Renal pelvis (tissue), 12 donors: ENCODE measurements at places on chromosomes 13 and 19. TPM values are rescaled to one million over a fixed set of nuclear protein-coding genes. Genes with fewer than 3 reads are reported as not detected.

DNA sequence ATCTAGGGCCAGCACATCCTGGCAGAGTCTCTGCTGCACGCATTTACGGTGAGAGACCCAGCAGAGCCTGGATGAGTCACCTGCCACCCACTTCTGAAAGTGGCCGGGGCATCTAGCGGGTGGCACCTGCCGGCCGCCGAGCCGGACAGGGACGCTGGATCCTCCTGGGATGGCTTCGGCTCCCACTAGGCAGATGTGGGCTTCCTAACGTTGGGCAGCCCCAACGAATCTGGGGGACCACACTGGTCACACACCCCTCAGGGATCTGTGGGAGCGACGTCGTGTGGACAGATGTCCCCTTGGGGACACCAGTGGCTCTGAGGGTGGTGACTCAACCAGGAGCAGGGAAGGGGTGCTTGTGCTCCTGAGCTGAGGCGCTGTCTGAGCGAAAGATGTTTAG, 32.2 kb downstream of the TMEM255B start:
- DNase-seq, result no peak

- no peak for DNase-seq
Observed at GRCh38 chr19:51771376-51772130, 10.6 kb downstream of the FPR2 start.

GRCh38 chr19:23263396-23263795, 13.2 kb upstream of the ZNF724 start:
- no peak for DNase-seq

DNA sequence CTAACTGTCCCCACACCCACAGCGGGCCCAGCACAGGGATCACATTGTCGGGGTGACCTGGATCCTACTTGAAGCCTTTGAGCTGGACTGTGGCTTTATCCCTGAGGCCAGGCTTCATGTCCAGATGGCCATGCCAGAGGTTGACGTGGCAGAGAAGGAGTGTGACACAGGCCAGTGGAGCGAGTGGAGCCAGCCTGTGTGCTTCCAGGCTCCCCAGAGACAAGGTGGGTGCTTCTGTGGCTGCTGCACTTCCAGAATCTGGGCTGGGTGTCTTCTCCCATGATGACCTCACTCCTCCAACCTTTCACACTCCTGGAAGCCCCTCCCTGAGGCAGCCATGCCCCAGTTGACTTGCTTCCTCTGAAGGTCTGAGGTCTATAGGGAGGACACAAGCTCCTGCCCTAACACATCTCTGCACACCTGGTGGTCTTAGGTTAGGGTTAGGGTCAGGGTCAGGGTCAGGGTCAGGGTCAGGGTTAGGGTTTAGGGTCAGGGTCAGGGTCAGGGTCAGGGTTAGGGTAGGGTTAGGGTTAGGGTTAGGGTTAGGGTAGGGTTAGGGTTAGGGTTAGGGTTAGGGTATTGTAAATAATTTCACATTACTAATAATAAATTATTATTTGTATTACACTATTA, 13.1 kb upstream of the MZF1 start:
- no peak for DNase-seq

- DNase-seq, result no peak
Observed at GRCh38 chr13:91212231-91212630, 135.3 kb upstream of the MIR17HG start.

GRCh38 chr13:40547591-40548315, 118.7 kb downstream of the FOXO1 start:
- no peak for DNase-seq

GRCh38 chr19:31519908-31520307, 170.7 kb upstream of the TSHZ3 start:
- DNase-seq, result no peak

DNA sequence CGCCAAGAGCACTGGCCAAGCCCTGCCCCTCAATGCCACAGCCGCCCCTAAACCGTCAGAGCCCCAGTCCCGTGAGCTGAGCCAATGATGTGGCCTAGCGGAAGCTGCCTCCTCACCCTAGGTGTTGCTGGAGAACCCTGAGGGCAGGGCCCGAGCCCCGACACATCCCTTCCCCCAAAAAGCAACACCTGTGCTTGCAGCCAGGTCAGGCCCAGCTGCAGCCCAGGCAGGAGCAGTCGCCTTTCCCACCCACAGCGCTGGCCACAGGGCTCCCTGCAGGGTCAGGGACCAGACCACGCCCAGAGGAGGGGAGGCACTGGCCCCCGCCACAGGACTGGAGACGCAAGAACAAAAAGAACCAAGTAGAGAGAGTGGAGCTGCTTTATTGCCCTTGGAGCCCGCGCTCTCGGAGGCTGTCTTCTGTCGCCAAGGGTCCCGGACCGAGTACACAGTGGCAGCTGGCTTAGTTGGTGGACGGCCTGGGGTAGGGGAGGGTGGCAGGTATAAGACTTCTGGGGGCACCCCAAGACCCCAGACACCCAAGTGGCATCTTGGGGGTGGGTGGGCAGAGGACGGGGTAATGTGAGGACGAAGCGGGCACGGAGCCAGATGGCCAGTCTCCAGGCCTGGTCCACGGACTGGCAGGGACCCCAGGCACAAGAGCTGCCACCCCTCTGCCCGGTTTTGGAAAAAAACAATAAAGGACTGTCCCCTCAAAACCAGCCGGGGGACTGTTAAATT, 3.3 kb downstream of the P2RY11 start:
- no peak for DNase-seq

DNA sequence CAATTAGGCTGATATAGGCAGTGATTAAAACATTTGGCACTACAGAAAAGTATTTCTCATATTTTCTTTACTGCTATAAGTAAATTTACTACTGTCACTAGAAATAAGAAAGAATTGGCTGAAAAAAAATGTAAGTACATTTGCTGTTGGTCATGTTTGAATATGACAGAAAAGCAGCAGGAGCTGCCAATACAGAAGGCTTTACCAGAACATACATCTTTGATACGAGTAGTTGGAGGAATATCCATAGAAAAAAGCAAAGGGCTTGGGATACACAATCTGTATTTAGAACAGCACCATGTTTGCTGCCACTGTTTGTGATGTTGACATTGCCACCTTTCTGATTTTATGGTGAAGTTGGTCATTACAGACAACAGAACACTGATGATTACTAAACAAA, 21.6 kb downstream of the PCDH9 start:
- no peak for DNase-seq

DNA sequence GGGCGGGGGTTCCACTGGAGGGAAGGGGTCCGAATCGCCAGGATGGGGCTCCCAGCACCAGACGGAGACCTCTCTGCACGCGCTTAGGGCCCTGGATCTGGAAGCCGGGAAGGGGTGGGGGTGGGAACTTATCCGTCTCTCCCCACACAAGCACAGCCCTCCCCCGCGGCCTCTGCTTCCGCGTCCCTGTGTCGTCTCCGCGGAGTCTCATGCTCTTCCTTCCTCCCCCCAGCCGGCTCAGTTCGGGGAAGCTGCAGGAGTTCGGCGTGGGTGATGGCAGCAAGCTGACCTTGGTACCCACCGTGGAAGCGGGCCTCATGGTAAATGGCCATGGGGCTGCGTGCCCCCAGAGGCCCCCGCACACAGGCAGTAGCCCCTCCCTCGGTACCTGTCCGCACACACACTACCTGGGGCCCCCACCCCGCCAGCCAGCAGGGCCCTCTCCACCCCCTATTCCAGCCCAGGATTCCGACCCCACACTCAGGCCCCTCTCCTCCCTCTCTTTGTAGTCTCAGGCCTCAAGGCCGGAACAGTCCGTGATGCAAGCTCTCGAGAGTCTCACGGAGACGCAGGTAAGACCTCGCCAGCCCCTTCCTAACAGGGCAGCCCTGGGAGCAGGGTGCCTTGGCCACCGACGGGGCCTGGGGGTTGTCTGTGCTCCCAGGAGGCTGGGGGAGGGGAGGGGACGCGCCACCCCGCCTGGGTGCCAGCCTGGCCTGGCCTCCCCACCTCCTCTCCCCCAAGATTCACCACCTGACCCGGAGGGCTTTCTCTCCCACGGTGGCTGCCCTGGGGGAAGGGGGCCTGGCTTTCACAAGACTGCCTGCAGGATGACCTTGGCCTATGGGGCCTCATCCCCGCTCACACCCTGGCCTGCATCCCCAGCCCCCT, 3.2 kb downstream of the MIDN start:
- DNase-seq, result no peak

DNA sequence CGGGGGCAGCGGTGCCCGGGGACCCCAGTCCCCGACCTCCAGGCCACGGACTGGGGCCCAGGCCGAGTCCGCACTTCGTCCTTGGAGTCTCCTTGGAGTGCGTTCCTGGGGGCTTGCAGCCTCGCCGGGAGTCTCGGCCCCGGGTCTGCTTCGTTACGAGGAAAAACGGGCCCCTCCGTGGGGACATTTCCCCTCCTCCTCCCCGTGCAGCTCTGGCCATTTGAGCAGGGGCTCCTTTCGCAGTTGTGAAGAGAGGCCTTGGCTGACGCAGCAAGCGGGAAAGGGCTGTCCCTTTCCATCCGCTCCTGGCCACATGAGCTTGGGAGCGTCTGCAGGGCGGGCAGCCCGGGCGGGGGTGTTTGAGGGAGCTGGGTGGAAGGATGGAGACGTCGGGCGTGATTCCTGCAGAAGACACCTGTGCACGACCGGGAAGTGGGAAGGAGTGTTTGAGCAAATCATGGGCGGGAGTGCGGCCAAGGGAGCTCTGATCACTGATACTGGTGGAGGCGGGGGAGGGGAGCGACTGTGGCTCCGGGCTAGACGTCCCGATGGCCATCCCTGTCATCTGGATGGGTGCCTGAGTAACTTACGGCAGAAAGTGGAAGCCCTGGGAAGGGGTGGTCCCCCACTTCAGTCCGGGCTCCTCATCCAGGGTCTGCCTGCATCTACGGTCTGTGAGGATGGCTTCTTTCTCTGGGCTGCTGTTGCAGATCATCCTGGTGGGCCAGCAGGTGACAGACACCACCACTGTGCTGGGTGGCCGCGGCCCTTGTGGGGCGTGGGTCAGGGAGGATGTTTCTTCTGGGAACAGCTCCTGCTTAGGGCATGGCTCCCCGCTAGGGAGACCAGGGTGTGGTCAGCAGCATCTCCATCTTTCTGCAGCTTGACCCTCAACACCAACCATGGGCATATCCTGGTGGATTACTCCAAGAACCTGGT, 736 bp downstream of the GPI start:
- DNase-seq, result peak; percentile 27

GRCh38 chr13:79237981-79238380, 168.1 kb downstream of the RBM26 start:
- DNase-seq, result no peak

GRCh38 chr13:46355901-46356590, 31.0 kb downstream of the RUBCNL start:
- DNase-seq, result no peak

- no peak for DNase-seq
Observed at GRCh38 chr19:17184371-17184841, 30.8 kb upstream of the USE1 start.

CCDC9 gene
- polyA plus RNA-seq, result 26.0 TPM

SMIM44 gene
- polyA plus RNA-seq, result 0.47 TPM

TRPC4 gene
- 3.1 TPM for polyA plus RNA-seq

FXYD7 gene
- 1.3 TPM for polyA plus RNA-seq

PDE4C gene
- 0.78 TPM for polyA plus RNA-seq
